ENCODE measurements at places on chromosomes 7 and 10.

- no peak for DNase-seq
Measured at GRCh38 chr7:18653381-18654155, 158.0 kb downstream of the HDAC9 start.

DNA sequence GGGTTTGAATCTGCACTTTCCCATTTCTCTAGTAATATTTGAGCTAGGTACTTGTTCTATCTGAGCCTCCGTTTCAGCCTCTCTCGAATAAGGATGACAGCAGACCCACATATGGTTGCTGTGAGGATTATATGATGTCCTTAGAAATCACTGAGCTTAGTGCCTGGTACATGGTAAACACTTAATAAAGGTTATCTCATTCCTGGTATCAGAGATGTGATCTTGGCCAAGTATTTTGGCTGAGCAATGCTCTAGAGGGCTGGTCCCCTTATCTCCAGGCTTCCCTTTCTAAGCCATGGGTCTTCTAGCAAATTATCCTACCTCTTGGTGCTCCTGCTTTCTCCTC is 407 bp upstream of the MKRN1 start:
- DNase-seq = no peak

DNA sequence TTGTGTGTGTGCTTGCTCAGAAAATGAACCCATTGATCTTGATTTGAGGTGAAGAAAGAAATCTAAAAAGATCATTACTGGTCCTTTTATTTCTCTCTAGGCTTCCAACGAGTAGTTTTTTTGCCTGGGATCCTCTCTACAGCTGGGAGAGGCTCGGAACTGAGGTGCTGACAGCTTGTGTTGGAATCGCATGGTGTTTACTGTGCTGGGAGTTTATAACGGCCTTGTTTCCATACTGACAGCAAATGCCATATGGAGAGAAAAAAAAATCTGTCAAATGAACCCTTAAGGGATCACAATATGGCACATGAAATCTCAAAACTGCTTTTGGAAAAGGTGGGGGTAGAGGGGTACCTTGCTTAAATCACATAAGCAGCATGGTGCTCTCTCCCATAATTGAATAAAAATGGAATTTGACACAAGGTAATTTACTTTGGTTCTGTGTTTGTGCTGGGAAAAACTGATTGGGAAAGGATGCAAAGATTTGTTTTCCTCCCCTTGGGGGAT is 165.0 kb downstream of the RGS10 start:
- DNase-seq = no peak

DNA sequence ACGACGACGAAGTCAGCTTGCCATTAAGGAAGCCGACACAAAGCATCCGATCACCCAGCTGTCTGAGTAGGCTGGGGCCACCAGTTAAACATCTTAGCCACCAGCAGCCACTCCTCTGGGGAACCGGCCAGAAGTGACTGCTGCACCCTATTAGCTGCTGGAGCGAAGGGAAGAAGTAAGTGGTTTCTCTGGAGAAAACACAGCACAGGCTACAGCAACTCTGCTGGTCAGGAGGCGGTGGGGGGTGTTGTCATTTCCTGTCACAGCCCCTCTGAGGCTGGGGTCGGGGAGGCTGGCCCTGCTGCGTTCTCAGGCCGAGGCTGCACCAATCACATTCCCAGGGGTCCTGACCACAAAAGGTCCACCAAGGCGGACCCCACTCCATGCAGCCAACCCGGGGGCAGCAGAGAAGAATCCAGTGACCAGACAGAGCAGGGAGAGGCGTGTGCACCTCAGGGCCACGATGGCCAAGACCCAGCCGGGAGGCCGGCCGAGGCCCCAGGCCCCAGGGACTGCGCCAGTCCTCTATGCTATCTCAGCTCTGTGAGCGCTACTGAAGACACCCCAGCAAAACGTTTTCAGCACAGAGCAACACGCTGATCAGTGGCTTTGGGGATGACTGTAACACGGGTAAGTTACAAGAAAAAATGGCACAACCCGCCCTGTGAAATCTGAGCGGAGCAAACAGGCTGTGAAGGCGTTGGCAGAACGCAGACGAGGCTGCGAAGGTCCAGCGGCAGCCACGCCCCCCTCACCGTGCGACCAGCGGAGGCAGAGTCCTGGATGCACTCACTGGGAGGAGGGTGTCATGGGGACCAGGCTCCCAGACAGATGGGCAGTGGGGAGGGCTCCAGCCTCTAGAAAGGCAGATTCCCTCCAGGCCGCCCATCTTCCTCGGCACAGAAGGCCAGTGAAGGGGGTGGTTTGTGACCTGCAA is 24.8 kb downstream of the STK32C start:
- no peak for DNase-seq

- DNase-seq = no peak
Measured at GRCh38 chr7:136551618-136552017, 316.8 kb upstream of the CHRM2 start.
